ENCODE measurements at places on chromosomes 16 and 17.
A peak's percentile ranks its signal among the peaks of the same experiment; 100 is the strongest.

DNA sequence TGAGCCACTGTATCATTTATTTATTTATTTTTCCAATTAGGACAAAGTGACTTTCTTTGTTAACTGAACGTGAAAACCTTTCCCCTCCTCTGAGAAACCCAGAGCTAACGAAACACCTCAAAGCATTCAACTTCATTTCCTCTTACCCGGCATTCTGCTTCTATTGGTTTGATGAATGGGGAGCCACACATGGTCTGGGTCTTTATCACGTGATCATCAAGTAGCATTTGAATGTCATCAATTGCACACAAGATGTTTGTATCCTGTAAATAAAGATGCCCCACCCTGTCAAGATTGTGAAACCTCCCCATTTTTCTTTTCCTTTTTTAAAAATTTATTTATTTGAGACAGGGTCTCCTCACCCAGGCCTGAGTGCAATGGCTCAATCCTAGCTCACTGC, 80.1 kb downstream of the DNAH3 start:
- no peak for DNase-seq

DNA sequence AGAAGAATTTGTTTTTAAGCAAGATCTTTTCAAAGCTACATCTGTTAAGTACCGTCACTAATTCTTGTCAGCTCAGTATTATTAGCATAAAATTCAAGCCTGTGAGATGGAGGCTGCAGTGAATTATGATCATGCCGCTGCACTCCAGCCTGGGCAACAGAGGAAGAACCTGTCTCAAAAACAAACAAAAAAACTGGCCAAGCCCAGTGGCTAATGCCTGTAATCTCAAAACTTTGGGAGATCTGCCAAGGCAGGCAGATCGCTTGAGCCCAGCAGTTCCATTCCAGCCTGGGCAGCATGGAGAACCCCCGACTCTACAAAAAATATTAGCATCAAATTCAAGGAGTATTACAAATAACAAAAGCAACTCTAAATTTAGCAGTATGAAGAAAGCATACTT, 88.0 kb downstream of the STXBP4 start:
- no peak for DNase-seq

DNA sequence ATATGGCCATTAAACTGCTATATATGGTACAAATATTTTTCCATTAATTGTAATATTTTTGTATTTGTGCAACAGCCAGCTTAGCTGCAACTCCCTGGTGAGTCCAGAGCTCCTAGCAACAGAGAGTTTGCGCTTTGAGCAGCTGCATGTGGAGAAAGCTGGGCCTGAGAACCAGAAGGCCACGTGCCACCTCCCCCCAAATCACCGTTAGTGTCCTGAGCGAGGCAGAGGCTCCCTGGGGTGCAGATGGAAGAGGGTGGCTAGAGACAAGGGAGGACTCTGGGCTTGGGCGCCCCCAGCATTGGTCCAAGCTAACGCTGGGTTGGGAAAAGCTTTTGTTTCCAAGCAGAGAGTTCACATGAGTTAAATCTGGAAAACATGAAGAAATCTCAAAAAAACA, 41.6 kb downstream of the HSBP1 start:
- DNase-seq, result no peak

DNA sequence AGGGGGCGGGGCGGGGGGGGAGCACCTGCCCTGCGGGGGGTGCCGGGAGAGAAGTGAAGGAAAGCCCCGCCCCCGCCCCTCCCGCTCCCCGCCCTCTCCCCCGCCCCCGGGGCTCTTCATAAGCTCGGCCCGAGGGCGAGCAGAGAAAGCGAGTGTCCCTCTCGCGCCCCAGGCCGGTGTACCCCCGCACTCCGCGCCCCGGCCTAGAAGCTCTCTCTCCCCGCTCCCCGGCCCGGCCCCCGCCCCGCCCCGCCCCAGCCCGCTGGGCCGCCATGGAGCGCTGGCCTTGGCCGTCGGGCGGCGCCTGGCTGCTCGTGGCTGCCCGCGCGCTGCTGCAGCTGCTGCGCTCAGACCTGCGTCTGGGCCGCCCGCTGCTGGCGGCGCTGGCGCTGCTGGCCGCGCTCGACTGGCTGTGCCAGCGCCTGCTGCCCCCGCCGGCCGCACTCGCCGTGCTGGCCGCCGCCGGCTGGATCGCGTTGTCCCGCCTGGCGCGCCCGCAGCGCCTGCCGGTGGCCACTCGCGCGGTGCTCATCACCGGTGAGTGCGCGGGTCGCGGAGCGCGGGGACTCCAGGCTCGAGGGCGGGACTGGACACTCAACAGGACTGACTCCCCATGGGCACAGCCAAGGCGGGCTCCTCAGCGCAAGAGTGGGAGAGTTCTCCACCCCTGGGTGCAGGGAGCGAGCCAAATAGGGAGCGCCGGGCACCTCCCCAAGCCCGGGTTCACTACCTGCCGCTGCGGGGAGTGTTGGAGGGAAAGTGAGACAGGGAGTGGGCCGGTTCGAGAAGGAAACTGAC, at the start of gene HSD11B2:
Gene HSD11B2 (plus strand): TSS at position 145 of the 798 bp plus-strand sequence. CDS start 128 bp downstream, at position 273.
- peak; percentile 48 for DNase-seq

- no peak for DNase-seq
Measured at GRCh38 chr17:40565769-40566409, 617 bp upstream of the CCR7 start.

GRCh38 chr17:1074886-1075605, 78.1 kb downstream of the TIMM22 start:
- no peak for DNase-seq

DNA sequence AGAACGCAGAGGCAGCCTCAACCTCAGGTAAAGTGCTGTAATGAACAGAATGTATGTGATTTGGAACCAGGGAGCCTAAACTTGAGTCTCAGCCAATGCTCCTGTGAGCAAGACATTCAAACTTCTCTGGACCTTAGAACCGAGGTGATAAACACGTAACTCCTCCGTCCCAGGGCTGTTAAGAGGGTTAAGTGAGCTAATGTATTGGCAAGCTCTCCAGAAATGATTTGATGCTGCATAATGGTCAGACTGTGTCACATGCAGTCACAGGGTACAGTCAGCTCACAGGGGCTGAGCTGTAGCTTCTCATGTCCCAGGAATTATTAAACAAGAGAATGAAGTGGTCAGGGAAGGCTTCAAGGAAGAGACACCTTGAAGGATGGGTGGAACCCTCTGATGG, 10.0 kb upstream of the SLC4A1 start:
- DNase-seq, result no peak

- no peak for DNase-seq
Measured at GRCh38 chr16:81687131-81687456, 92.0 kb upstream of the PLCG2 start.

GRCh38 chr17:16987830-16988601, 16.1 kb upstream of the TNFRSF13B start:
- no peak for DNase-seq

DNA sequence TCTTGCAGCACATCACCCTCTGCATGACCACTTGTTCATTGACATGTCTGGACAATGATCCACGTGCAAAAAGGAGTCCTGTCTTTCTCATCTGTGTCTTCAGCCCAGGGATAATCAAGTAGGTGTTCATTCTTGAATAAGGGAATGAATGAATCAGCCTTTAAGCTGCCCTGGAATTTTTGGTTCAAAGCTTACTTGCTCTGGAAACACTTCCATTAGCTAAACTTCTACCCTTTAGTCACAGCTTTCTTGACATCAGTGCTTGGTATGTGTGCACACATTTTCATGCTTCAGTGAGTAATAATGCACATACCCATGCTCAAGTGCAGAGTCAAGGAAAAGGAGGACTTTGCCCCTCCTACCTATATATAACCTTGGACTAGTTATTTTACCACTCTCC, 103.0 kb upstream of the CDH13 start:
- DNase-seq, result no peak

- DNase-seq, result no peak
Measured at GRCh38 chr16:67857547-67858233, 10.2 kb upstream of the CENPT start.

DNA sequence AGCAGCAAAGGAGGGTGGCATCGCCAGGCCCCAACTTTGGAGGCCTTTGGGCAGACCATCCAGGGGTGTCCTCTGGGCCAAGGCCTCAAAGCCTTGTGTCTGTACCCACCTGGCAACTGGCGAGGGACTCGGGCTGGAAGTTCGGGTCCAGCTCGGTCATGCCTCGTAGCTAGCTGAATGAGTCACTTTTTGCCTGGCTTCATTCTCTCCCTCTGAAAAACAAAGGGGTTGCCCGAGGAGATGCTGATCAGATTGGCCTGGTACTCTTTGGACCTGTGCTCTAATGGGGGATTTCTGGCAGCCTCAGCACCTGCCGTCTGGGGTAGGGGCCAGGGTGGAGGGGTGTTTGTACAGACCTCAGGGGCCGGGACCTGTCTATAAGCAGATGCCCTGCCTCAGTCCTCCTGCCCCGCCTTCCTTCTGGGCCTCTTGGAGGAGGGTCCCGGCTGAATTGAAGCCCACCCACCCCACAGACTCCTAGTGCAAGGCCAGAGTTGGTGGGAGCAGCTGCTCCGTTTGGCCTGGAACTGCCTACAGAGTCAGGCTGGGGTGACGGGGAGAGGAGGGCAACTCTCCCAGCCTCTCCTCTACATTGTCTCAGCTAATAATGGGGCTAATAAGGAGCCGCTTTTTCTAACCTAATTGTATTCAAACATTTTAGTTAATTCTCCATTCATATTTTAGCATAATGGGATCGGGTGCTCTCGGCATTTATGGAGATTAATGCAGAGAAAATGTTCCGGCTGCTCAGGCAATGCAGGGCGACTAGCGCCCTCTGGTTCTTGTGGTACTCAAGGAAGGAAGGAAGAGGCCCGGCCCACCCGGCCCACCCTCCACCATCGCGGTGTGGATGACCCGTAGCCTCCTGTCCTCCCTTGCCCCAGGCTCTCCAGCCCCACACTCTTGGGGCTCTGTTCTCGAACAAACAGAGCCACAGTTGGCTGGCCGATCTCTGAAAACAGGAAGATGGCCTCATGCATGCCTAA, 21.4 kb upstream of the ABCC3 start:
- no peak for DNase-seq

DNA sequence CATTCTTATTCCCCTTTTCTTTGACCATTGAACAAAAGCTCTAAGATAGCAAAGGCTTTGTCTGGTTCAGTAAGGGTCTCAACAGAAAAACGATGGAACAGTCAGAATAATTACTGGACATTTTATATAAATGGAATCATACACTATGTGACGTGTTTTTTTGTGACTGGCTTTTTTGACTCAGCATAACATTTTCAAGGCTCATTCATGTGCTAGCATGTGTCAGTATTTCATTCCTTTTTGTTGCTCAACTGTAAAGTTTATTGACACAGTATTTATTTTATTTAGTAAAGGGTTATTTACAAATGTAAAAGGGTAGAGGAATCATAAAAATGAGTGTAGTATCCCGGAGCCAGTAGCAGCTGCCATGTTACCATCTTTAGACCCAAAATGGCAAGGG, 226.2 kb downstream of the CDRT15L2 start:
- DNase-seq, result no peak

DNA sequence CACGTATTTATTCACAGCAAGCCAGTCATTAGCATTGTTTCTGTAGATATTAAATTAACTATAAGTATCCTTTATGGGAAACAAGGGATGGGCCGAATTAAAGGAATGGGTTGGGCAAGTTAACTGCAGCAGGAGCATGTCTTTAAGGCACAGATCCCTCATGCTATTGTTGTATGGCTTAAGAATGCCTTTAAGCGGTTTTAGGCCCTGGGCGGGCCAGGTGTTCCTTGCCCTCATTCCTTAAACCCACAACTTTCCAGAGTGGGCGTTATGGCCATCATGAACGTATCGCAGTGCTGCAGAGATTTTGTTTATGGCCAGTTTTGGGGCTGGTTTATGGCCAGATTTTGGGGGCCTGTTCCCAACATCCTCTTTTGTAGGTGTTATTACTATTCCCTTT, 9.1 kb downstream of the PHKB start:
- DNase-seq, result no peak

- DNase-seq, result no peak
Measured at GRCh38 chr17:17022011-17022410, 20.2 kb upstream of the MPRIP start.

DNA sequence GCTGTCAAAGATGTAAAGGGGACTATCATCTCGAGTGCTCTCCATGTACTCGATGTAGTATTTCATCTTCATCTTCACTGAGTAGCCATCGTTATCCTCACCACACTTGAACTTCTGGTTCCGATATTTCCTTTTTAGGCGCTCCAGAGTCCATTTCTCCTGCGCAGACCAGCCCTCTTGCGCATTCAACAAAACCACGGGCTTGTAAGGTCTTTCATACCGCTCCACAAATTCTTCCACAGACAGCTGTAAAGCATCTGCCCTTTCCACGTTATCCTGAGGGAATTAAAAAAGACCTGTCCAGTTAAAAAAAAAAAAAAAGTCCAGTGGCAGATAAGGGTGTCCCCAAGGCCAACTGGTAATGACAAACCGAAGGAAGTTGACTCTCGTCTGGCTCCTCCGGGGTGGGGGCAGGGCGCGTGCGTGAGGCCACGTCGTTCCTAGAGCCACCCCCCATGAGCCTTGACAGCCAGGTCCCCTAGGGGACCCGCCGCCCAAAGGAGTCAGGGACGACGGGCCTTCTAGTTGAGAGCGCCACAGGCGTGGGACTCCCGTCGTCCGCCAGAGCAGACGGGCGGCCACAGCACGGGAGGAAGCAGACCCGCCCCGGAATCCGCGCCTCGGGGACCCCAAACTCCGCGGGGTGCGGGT, 701 bp downstream of the JMJD6 start:
- DNase-seq, result no peak
